ENCODE measurements at places on chromosomes 2 and 18.
A peak's percentile ranks its signal among the peaks of the same experiment; 100 is the strongest.

DNA sequence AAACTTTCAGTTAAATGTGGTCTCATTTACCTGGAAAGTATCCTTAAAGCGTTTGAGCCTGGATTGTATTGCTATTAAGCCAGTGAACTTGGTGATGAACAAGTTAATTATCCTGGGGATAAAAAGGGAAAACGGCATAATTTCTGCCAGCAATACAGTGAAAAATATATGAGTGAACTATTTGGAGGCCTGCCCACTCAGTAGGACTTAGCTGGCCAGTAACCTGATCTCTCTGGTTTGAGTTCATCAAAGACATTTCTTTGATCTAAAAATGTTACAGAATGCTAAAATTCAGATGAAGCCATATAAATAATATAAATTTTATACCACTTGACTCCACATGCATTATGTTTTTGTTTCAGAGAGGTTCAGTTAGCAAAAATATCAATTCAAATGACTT lies 241.1 kb upstream of the VWC2L start:
- DNase-seq = no peak

GRCh38 chr2:71806432-71806831 lies 341.2 kb downstream of the CYP26B1 start:
- no peak for DNase-seq

GRCh38 chr2:26620031-26620605 lies 21.0 kb downstream of the CIB4 start:
- no peak for DNase-seq

GRCh38 chr2:127573298-127573697 lies 37.8 kb downstream of the MYO7B start:
- DNase-seq = no peak

- DNase-seq = no peak
Measured at GRCh38 chr2:240426845-240427721, 8.4 kb upstream of the GPC1 start.

DNA sequence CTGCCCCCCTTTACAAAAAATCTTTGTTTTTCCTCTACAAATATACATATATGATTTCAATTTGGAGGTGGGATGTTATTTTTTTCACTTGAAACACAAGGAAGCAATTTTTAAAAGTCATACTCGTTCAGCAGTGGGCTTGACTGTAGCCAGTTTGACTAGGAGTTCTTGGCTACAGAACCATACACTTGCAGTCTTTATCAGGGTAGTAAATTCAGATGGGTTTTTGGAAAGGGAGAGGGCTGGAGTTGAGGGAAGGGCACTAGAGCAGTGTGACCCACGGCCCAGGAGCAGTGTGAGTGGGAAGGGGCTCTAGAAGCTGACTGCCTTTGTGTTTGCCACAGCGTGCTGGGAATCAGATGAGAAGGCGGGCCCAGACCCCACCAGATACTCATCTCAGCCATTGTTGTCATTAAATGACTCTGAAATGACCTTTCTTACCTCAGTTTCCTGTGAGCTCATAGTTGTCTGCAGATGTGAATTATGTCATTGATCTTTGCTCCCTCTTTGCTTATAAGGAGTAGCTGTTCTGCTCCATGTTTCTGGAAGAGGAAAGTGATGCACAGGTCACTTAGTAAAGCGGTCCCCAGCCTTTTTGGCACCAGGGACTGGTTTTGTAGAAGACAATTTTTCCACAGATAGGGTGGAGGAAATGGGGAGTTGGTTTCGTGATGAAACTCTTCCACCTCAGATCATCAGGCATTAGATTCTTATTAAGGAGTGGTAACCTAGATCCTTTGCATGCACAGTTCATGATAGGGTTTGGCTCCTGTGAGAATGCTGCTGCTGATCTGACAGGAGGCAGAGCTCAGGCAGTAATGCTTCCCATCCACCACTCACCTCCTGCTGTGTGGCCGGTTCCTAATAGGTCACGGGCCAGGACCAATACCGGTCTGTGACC lies 116.8 kb downstream of the SPTBN1 start:
- no peak for DNase-seq

GRCh38 chr18:59954241-59954640 lies 54.4 kb downstream of the PMAIP1 start:
- DNase-seq = no peak

DNA sequence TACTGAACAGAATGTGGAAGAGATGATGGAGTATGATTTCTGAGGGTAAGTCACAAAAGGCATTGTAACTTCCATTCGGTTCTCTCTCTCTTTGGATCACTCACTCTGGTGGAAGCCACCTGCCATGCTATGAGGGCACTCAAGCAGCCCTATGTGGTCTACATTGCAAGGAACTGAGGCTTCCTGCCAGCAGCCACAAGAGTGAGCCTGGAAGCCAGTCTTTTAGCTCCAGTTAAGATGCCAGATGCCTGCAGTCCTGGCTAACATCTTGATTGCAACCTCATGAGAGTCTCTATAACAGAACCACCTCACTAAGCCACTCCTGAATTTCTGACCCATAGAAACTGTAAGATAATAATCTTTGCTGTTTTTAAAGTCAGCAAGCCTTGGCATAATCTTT lies 935.7 kb downstream of the LRP1B start:
- DNase-seq = no peak

DNA sequence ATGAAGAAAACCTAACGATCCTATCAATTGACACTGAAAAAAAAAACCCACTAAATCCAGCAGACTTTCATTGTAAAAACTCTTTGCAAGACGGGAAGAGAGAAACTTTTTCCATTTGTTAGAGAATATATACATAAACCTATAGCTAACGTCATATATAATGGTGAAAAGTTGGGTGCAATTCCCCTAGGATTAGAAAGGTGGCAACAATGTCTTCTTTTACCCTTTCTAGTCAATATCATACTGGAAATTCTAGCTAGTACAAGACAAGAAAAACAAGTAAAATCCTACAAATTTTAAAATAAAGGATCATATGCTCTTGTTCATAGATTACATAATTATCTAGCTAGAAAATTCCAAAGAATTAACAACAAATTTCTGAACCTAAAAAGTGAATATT lies 1596.5 kb upstream of the LRRTM1 start:
- peak; percentile 9 for DNase-seq

- DNase-seq = no peak
Measured at GRCh38 chr18:13527730-13528129, 198.6 kb downstream of the FAM210A start.

DNA sequence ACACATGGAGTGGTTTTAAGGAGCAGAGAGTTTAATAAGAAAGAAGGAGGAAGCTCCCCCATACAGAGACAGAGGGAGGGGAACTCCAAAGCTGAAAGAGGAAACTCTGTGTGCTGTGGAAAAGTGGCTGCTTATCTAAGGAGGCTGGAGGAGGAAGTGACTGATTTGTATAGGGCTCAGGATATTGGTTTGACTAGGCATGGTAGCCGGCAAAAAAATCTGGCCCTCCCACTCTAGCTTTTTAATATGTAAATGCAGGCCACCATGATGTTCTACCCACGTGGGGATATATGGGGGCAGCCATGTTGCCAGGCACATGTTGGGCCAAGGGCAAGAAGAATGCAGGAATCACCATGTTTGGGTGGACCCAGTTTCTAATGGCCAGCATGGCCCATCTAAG lies 64.3 kb downstream of the HNMT start:
- no peak for DNase-seq

GRCh38 chr2:28975671-28976070 lies 5.4 kb upstream of the TOGARAM2 start:
- no peak for DNase-seq

GRCh38 chr2:184272056-184272455 lies 326.3 kb upstream of the ZNF804A start:
- no peak for DNase-seq

GRCh38 chr2:119408221-119408619 lies 23.4 kb upstream of the TMEM37 start:
- DNase-seq = no peak

DNA sequence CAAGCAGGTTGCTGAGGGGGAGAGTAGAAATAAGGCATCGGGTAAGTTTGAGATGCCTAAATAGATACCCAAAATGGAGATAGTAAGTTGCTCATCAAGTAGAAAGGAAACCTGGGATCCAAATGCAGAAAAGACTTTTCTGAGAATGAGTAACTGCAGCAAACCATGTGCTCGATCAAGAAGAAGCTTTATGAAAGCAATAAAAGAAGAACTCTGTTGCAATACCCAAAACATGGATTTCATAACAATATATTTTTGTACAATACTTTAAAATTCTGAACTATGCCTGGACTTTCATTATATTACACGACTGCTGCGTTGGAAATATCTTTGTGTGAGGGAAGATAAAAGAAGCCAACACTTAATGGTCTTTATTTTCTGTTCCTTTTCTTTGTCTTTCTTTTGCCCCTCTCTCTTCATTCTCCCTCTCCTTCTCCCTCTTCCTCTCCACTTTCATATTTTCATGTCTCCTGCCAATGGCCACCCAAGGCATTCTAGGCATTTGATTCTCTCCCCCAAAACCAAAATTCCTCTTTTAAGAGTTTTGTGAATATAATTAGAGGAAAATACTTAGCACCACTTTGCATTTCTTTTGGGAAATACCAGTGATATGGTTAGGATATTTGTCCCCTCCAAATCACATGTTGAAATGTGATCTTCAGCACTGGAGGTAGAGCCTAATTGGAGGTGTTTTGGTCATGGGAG lies 257.6 kb downstream of the MREG start:
- DNase-seq = no peak

DNA sequence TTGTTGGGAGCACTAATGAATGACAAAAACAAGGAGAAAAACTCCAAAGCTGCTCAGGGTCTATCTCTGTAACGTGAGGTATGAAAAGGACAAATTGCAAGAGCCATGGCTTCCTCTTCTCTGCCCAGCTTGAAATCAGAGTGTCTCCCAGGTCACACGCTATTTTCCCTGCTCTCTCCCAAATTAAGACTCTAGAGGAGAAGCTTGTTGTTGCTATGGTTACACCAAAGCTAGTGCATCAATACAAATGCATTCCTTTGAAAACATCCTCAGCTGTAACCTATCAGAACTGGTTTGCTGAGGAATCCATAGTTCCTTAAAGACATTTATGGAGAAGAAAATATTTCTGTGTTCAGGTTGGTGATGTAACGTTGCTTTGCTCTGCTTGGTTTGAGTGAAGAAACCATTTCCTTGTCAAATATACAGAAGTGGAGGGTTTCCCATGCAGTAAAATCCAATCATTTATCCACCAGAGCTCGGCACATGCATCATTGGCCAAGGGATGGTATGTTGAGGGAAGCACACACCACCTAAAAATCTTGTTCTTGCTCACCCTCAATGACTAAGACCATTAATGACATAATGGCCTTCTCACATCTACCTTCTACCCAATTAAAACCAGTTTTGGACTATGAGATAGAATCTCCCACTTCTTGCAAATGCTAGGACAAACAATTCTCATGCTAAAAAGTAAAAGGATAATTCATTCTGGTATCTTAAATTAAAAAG lies 2135.6 kb upstream of the CELF4 start:
- DNase-seq = peak; percentile 33

GRCh38 chr2:208101716-208102631 lies 22.4 kb downstream of the CRYGD start:
- no peak for DNase-seq

GRCh38 chr18:79491081-79491551 lies 95.4 kb downstream of the NFATC1 start:
- no peak for DNase-seq

DNA sequence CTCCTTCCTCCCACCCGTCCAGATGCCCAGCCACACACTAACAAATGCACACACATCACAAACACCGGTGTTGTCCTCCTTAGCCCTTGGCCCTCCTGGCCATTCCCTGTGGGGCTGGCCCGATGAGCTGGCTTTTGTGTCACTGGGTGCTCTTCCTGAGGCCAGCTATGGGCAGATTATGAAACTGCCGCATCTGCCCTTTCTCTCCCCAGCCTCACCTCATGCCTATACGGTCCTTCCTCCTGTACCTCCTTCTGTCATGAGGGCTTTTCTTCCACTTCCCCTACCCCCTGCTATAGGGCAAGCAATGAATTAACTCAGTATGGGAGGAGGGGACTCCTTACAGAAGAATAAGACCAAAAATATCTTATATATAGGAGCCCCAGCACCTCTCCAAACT lies 10.3 kb upstream of the INO80C start:
- no peak for DNase-seq

DNA sequence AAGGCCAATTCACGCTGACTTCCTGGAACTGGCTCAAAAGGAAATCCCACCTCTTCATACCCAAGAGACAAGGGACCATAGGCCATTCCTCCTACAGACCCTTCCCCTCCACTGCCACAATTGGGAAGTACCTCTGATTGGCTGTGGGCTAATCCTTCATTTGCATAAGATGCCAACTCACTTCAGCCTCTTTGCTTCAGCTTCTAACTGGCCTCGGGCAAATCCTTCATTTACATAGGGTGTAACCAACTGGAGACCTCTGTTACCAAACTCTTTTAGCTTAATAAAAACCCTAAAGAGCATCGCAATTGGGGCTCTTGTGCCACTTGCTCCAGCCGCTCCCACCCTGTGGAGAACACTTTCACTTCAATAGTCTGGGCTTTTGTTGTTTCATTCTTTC lies 38.2 kb downstream of the MC2R start:
- no peak for DNase-seq

- DNase-seq = no peak
Measured at GRCh38 chr18:62838475-62839098, 123.2 kb downstream of the PHLPP1 start.

DNA sequence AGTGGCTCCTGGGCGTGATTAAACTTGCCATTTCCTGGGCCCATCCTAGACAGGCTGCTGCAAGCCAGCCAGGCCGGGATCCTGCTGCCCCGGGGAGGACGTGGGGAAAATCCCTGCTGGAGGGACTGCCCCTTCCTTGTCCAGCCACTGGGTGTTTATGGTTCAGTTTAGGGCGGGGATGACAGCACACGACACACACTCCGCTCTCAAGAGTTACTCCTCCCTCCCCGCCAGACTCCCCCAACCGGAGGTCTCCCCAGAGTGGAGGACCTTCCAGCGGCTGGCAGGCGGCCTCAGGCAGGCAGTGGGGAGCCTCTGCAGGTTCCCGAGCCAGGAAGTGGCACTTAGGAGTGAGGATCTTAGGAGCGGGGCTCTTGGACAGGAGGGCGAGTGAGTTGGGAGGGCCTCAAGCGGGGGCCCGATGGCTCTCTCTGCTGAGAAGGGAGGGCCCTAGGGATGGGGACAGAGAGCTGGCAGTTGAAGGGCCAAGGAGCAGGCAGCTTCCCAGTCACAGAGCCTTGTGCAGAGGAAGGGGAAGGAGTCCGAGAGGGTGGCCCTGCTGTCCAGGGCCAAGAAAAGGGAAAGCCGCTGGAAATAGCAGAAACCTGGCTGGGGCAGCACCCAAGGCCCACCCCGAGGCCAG lies 5.7 kb upstream of the GPR35 start:
- no peak for DNase-seq

DNA sequence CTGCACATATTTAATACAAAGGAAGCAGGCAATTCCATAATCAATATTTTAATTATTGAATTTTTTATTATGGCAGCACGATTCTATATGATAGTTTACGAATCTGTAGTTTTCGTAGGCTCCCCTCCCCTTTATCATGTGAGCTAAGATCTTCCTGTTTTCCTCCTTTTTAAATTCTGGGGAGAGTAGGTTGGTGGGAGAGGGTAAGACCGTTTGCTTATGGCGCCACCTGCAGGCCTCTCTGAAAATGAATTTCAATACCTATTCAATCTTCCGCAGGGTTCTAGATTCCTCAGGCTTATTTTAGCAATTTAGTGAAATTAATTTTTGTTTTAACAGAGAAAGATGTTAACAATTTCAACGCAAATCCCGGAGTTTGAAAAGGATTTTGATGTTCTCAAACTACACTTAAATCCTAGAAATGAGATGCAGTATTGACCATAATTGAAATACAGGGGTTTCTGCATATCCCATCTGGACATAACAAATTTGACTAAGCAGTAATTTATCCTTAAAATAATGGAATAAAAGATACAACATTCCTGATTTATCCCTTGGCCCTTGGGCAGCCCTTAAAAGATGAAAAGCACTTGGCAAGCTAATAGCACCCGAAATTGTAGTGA lies 12.8 kb upstream of the GBX2 start:
- DNase-seq = peak; percentile 20
